Activated CD4-positive, alpha-beta T cell treated with anti-CD3 and anti-CD28 coated beads, Interleukin-2, amount 10 ng/mL, durations not matched to agents 24 days and 14 days (primary cell): ENCODE measurements at places on chromosomes 7 and 10. TPM values are rescaled to one million over a fixed set of nuclear protein-coding genes. Genes with fewer than 3 reads are reported as not detected.
A peak's percentile ranks its signal among the peaks of the same experiment; 100 is the strongest.

DNA sequence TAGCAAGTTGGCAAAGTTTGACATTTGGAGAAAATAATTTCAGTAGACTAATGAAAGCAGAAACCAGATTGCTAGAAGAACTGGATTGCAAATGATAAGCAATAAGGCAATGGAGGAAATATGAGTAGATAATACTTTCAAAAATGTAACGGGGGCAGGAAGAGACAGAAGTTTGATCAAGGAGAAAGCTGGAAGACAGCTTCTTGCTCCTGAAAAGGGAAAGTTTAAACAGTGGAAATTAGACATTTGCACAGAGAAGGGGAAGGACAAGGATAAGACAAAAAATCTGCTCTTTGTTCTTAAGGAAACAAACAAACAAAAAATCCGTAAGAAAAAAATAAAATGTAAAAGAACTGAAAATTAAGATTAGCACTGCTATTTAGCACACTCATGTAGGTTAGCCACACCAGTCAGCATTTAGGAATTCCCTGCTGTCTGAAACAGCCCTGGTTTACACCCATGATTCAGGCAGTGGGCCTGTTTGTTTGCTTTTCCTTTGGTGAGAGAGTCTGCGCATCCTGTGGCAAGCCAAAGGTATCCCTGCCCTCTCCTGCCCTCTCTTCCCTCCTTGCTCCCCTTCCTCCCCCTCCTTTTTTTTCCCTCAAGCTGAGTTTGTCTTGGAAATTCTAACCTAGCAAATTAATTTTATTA, 104.3 kb upstream of the CAV2 start:
- DNase-seq: no peak

GRCh38 chr10:43035800-43036199, 41.1 kb upstream of the RET start:
- no peak for DNase-seq

DNA sequence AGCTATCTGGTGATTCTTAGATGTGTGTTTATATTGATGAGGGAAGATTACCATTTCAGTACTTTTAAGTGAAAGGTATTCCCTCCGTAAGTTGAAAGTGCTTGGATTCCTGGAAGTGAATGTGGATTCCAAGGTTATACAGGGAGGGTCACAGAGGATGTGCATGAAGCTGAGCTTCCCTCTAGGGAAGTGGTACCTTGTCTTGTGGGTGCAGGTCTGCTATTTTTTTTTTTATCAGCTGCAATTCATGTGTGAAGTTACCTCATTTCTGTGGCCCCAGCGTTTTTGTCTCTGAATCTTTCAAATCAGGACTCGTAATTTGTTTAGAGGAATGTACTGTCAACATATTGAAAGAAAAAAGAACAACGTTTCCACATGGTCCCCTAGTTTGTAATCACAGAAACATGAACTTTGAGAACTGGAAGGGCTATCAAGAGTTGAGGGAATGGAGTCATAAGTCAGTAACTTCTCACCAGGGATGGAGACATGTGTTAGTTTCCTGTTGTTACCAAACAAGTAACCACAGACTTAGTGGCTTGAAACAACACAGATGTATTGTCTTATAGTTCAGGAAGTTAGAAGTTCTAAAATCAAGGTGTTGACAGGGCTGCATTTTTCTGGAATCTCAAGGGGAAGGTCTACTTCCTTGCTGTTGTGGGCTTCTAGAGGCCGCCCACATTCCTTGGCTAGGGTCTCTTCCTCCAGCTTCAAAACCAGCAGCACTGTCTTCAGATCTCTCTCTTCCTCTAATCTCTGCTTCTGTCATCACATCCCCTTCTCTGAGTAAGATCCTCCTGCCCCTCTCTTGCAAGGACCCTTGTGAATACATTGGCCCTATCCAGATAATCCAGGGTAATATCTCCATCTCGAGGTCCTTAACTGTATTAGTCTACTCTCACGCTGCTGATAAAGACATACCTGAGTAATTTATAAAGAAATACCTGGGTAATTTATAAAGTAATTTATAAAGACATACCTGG, 64.4 kb downstream of the RAB18 start:
- DNase-seq: peak; percentile 66

GRCh38 chr10:44316922-44317215, 68.0 kb downstream of the CXCL12 start:
- DNase-seq: no peak

GRCh38 chr10:58237014-58237834, 30.5 kb downstream of the IPMK start:
- DNase-seq: no peak

GRCh38 chr10:132855889-132856288, 69.9 kb upstream of the NKX6-2 start:
- DNase-seq: no peak

- DNase-seq: peak; percentile 47
Measured at GRCh38 chr7:51079494-51079893, 237.1 kb downstream of the COBL start.

GRCh38 chr7:131235489-131236317, 92.0 kb upstream of the MKLN1 start:
- peak; percentile 94 for DNase-seq

- DNase-seq: no peak
Measured at GRCh38 chr7:26659121-26659520, 205.3 kb downstream of the SKAP2 start.

DNA sequence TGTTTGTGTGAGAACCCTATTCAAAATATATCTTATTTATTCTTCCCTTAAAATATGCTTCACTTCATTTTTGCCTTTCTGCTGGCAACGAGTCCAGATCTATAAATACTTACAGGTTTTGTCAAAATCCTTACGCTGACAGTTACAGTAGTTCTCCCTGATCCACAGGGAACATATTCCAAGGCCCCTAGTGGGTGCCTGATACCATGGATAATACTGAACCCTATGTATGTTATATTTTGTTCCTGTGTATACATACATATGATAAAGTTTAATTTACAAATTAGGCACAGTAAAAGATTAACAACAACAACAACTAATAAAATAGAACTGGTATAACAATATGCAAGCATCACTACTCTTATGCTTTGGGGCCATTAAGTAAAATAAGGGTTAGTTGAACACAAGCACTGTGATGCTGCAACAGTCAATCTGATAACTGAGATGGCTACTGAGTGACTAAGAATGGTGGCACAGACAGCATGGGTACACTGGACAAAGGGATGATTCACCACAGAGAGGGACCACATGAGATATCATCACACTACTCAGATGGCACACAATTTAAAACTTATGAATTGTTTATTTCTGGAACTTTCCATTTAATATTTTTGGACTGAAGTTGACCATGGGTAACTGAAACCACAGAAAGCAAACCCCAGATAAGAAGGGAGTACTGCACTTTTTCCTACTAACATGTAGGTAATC, 29.4 kb upstream of the PCGF5 start:
- peak; percentile 37 for DNase-seq

DNA sequence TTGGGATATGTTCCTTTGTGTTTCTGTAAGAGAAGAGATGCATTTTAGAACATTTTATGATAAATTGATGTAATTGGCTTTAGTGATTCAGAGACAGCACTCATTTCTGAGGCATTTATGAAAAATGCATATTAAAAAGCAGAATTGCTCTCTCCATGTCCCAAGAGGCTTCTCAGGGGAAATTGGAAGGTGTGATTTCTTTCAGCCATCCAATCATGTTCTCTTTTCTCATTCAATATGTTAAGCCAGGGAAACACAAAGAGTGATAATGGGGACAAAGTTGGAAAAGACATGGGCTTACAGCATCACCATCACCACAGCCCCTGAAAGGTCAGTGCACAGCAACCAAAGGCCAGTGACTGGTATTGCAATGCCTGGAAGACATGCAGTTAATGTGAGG, 129.9 kb upstream of the COL1A2 start:
- DNase-seq: no peak

DNA sequence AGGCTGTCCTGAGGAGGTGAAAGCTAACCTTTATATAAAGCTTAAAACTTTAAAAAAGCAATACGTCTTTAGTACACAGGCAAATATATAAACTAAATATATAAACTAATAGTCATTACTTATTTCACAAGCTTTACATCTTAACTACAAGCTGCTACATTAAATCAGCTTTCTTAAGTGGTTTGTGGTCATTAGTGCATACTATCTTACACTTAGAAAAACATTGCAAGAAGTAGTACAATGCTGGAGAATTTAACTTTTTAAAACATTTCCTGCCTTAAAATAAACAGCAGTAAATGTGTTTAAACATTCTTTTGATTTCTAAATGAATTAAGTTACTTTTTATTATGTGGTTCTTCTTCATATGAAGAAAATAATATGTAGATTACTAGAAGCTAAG, 36.3 kb downstream of the MET start:
- DNase-seq: no peak

DNA sequence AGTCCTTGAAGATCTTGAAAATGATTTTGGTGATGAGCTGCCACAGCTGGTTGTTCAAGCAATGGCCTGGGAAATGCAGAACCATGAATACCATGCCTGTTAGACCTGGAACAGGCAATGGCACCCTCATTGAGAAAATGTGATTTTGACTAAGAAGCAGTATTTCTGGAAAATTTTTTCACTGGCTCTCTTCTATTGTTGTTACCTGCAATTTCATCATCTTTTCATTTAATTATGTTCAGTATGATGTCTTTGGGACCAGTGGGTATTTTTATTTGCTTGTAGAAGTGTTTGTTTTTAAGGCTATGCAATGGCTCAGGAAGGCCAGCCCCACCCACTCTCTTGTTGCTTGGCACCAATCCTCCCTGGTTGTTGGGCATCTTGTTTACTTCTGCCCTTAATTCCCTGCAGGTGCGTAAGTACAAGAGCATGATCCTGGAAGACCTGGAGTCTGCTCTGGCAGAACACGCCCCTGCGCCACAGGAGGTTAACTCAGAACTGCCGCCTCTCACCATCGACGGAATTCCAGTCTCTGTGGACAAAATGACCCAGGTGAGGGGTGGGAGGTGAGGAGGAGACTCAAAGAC, 78.6 kb downstream of the NRF1 start:
- no peak for DNase-seq

DNA sequence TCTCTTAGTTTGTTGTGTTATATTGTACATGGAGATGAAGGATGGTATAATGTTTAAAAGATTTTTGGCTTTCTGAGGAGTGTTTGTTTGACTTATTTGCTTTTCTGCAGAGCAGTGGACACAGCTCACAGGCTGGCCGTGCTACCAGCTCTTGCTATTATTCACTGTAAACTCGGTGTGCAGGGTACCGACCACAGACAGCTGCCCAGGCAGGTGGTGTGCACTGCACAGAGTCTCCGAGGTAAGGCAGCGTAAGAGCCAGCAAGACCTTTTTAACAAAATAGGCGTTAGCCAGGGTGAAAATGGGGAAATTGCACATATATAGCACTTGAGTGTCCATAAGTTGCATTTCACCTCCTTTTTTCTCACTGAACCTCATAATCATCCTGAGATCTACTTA, 438.0 kb downstream of the CNTNAP2 start:
- no peak for DNase-seq

GRCh38 chr7:141381794-141382427, 169.3 kb upstream of the AGK start:
- DNase-seq: no peak

DNA sequence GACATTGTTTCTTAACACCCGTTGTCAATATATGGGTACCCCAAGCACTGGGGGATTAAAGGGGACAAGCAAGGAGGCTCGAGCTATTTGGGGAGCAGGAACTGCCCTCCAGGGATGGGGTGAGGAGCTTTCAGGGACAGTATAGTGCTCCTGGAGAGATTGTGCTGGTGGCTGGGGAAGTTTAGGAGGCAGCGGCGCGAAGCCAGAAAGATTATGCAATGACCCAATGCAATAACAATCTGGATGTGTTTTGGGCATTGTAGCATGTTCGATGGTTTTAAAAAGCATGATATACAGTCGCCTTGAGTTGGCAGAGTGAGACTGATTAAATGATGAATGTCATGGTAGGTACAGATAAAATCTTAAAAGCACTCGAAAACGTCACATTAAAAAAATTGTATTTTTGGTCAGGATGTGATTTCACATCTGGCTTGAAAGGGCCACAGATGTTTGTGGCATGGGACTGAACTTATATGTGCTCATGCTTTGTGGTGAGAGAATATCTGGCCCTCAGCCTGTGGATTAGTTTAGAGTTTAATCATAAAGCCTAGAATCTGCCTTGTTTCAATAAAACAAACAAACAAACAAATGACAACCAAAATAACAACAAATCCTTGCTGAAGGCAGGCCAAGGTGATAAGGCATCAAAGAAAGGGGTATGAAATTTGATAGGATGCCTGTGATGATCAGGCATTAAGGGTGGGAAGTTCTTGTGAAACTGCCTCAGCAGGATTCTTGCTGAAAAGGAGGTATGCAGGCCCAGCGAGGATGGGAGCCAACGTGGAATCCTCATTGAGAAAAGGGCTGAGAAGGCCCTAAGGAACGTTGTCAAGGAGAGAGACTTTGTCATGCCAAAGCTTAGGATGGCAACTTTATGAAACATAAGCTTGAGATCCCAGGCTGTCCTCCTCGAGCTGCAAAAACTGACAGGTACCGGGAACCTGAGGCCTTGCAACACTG, 417.1 kb upstream of the KLF6 start:
- no peak for DNase-seq

GRCh38 chr10:3803927-3804741, 19.1 kb upstream of the KLF6 start:
- peak; percentile 90 for DNase-seq

DNA sequence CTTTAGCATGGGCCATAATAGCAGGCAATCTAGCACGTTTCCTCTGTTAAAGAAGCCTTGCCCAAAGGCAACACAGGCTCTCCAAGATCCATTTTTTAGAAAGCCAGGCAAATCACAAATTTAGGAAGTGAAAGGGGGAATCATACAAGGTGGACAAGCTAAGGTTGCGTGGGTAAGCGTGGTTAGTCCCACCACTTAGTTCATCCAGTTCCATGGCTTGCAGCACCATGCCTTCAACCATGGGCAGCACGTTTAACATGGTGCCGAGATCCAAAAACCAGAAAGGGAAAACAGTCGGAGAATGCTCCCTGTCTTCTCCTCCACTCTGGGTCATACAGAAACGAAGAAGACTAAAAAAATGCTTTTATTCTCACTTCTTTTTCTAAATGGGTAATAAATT, 234.4 kb upstream of the IMMP2L start:
- DNase-seq: peak; percentile 56

- no peak for DNase-seq
Measured at GRCh38 chr10:114876169-114876568, 54.6 kb downstream of the FHIP2A start.

GRCh38 chr10:95415621-95416031, 124.8 kb upstream of the PDLIM1 start:
- DNase-seq: no peak

PRDX3 gene
- total RNA-seq: 179 and 180 TPM in 2 replicates

JMJD1C gene
- total RNA-seq: 41.7 and 42.0 TPM in 2 replicates

RBP4 gene
- not detected in 2 replicates for total RNA-seq

GRM3 gene
- total RNA-seq: not detected in 2 replicates

DGKB gene
- total RNA-seq: not detected in 2 replicates

EVX1 gene
- total RNA-seq: not detected in 2 replicates
